Activated CD8-positive, alpha-beta memory T cell treated with anti-CD3 and anti-CD28 coated beads for 1 hour (primary cell): ENCODE measurements at places on chromosomes 11 and 22.

GRCh38 chr11:78782725-78783124, 208.1 kb upstream of the NARS2 start:
- DNase-seq: no peak

- DNase-seq: no peak
These were observed 16.6 kb downstream of the SLC43A3 start for GRCh38 chr11:57410287-57410686.

DNA sequence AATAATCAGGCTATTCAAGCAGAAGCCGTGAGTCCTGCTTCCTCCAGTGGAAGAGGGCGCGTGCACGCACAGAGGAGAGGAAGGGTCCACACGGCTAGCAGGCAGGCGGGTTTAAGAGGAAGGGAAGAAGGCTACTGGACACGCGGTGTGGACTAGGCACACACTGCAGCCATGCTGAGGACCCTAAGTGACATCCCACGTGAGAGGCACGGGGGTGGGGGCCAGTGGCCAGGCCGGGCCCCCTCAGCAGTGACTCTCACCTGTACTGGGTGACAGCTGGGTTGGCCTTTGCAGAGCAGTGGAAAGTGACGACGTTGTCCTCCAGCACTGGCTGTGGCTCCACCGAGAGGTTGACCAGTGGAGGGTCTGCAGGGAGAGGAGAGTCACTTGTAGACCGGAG, 100.6 kb downstream of the ST3GAL4 start:
- DNase-seq: no peak

GRCh38 chr22:43409800-43410199, 2.0 kb upstream of the MPPED1 start:
- no peak for DNase-seq

- no peak for DNase-seq
These were observed 13.6 kb downstream of the CCKBR start for GRCh38 chr11:6273188-6273587.

GRCh38 chr11:833114-833791, 501 bp downstream of the CD151 start:
- DNase-seq: no peak

- DNase-seq: no peak
These were observed 15.4 kb downstream of the DSCAML1 start for GRCh38 chr11:117781627-117782026.

GRCh38 chr11:2731130-2732125, 31.6 kb upstream of the KCNQ1OT1 start:
- DNase-seq: no peak

- DNase-seq: no peak
These were observed 31.7 kb upstream of the MOB2 start for GRCh38 chr11:1518301-1518700.
